Non-pigmented ciliary epithelial cell (primary cell): ENCODE measurements at places on chromosomes 11 and 22.

GRCh38 chr22:41092847-41093411 is 537 bp downstream of the EP300 start:
- DNase-seq, result no peak

- peak; percentile 72 for DNase-seq
Observed at GRCh38 chr22:36644333-36644757, 59.2 kb downstream of the CACNG2 start.

DNA sequence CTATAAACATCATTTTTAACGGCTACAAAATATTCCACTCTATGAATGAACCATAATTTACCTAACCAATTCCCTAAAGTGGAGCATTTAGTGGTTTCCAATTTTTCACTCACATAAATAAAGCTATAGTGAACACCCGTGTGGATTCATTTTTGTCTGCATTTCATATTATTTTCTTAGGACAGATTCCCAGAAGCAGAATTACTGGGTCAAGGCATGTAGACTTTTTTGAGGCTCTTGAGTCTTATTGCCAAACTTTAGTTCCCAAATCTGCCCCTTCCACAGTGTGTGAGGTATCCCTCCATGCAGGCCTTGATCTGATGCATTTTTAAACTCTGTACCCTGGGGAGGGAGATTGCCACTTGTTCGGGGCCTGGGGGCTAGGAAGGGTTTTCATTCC is 198.2 kb downstream of the TENM4 start:
- DNase-seq, result no peak

GRCh38 chr22:18066181-18066859 is 11.5 kb upstream of the PEX26 start:
- no peak for DNase-seq

DNA sequence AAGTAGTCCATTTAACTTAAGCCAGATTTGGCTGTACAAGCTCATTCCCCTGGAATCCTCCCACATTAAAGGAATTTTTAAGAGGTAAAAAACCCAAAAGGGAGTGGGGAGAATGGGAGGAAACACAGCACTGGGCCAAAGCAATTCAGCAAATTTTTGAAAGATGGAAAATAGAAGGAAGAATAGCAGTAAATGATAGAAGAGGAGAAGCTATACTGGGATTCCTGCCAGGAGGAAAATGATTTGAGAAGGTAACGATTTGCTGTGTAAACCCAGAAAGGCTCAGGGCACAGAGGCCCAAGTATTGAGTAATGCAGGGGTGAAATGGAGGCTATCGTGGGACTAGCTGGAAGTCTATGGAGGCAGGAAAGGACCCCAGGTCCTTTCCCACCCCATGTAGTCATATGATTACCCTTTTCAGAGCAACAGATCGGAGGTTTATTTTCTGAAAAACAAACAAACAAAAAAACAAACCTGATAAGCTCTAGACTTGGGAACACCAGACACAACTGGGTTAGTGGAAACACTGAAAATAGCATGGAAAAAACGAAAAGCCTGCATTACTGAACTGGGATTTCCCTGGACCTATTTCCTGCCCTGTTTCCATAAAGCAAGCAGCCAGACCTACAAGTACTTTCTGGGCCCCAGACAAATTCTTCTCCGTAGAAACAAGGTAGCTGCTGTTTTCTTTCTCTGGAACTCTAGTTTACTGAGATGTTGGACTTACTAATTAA is 140.0 kb downstream of the SWAP70 start:
- DNase-seq, result no peak

DNA sequence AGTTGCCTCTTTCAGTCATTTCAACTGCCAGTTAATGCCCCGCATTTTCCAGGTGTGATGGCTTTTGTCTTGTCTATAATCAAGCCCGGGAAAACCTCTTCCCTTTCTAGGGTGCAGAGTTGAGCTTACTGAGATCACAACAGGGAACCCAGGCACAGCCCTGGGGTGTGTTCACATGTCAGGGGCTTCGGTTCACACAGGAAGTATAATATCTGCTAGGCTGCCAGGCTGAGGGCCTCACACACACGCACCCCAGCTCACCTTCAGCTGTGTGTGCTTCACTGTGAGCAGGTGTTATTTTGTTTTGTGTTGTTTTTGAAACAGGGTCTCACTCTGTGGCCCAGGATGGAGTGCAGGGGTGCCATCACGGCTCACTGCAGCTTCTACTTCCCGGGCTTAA is 9.7 kb upstream of the SOX10 start:
- DNase-seq, result no peak

- no peak for DNase-seq
Observed at GRCh38 chr22:44368611-44369292, 56.0 kb upstream of the SHISAL1 start.

DNA sequence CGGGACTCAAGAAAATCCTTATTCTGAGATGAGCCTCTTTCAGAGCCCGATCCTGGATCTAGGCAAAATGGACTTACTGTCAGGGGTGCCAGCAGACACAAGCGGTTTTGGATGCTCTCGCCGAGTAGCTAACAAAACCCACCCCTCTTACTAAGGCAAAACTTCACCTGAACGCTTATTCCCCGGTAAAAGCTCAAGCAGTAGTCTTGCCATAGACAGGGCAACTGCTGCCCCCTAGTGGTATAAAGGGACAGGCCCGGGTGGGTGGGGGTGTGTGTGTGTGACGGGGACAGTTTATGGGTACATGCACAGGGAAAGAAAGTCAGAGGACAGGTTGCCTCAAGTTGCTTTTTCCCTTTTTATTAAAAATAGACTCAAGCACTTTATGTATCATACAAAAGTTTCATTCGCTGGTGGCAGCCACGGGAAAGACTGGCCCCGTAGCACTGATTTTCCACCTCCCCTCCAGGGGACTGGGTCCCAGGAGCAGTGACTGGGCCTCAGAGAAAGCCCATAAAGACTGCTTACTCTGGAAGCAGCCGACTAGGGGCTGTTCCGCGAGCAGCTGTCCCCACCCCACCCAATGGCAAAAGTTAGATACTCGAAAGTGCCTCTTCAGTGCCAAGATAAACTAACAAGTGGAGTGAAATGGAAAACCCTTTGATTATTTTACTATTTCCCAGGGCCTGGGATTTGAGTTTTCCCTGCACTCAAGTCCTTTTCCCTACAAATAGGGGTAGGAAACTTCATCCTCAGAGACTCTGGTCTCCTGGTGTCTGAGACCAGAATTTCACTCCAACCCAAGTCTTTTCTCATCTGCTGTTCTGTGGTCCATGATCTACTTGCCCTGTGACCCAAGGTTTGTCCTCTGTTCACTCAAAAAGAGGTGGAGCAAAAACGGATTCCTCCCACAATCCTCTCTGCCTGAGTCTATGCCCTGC is 4.7 kb downstream of the YPEL4 start:
- no peak for DNase-seq

DNA sequence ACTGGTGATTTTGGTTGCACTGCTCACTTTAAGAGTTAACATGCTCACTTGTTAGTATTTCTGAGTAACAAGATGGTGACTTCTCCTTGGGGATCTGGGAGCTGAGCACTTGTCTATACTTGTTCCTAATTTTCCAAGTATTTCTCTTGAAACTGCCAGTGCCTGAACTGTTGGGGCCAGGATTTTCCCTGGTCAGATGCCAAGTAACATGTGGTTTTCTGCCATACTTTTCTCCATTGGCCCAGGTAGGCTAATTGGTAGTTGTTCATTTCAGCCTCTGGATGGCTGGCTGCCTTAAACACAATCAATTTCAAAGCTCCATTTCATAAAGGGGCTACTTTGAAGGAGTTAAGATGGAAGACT is 35.0 kb downstream of the RNF141 start:
- no peak for DNase-seq

GRCh38 chr11:69654001-69654659 is 13.2 kb downstream of the CCND1 start:
- DNase-seq, result no peak

GRCh38 chr11:17272801-17273200 is 3.7 kb upstream of the NUCB2 start:
- no peak for DNase-seq

DNA sequence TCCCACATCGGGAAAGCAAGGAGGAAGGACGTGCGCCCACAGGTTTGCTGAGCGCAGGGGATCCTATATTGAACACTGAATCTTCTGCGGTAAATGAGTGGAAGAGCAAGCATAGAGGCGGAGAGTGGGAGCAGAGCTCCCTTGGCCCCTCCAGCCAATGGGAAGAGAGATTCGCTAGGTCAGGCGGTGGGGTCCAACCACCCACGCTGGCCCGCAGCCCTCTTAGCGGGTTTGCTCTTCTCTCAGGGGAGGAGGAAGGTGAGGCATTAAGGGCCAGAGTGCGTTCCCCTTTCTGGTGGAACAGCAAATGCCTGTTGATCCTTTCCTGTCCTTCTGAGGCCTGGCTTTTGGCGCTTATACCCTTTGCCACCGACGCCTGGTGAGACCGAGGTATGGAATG is 10.6 kb downstream of the NLRP14 start:
- no peak for DNase-seq

DNA sequence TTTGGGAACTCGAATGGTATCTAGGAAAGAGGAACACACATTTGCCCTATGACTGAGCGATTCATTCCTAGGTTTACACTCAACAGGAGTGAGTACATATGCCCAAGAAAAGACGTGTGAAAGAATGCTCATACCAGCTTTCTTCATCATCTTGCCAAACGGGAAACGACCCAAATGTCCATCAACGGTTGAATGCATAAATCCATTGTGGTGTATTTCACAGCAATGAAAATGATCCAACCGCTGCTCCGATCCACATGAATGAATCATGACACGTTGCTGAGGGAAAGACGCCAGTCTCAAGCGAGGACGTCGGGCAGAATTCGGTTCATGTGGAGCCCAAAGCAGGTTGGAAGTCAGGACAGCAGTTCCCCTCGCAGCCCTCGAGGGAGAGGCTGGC is 71.5 kb downstream of the CYTH4 start:
- DNase-seq, result peak; percentile 59

DNA sequence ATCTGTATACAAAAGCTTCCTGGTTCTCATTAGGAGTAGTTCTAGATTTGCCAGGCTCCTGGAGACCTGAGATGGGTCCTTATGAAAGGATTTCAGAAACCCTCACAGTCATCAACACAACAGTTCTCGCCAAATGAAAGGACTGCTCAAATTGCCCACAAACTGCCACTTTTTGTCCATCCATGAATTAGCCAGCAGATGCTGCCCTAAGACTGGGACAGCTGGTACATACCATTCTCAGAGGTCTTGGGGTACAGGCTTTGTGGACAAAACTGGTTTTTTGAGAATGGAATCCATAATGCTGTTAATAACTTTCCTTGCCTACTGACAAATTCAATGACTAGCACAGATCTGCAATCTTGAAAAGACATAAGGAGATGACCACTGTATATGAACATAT is 23.4 kb upstream of the BDNF start:
- DNase-seq, result no peak

- no peak for DNase-seq
Observed at GRCh38 chr22:20981787-20982562, at the start of gene LZTR1. Gene LZTR1 (plus strand): TSS chr22:20982297. CDS start chr22:20982372, 75 bp downstream.

DNA sequence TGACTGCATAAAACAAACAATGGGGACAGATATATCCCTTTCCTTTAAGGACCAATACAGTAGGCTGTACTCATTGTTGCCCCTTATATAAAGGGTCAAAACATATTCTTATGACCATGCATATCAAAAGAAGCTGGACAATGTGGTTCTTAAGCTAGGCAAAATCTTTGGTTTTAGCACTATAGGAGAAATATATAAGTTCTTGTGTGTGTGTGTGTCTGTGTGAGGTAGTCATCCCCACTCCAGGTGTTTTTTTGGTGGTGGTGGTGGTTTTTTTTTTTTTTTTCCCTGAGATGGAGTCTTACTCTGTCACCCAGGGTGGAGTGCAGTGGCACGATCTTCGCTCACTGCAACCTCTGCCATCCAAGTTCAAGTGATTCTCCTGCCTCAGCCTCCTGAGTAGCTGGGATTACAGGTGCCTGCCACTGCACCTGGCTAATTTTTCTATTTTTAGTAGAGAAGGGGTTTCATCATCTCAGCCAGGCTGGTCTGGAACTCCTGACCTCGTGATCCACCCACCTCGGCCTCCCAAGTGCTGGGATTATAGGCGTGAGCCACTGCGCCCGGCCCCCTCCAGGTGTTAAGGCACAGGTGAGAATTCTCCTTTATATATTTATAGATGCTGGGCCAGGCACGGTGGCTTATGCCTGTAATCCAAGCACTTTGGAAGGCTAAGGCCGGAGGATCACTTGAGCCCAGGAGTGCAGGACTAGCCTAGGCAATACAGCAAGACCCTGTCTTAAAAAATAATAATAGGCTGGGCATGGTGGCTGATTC is 12.0 kb upstream of the ZNF143 start:
- DNase-seq, result no peak

GRCh38 chr11:6488821-6489220 is 7.5 kb downstream of the TIMM10B start:
- no peak for DNase-seq

DNA sequence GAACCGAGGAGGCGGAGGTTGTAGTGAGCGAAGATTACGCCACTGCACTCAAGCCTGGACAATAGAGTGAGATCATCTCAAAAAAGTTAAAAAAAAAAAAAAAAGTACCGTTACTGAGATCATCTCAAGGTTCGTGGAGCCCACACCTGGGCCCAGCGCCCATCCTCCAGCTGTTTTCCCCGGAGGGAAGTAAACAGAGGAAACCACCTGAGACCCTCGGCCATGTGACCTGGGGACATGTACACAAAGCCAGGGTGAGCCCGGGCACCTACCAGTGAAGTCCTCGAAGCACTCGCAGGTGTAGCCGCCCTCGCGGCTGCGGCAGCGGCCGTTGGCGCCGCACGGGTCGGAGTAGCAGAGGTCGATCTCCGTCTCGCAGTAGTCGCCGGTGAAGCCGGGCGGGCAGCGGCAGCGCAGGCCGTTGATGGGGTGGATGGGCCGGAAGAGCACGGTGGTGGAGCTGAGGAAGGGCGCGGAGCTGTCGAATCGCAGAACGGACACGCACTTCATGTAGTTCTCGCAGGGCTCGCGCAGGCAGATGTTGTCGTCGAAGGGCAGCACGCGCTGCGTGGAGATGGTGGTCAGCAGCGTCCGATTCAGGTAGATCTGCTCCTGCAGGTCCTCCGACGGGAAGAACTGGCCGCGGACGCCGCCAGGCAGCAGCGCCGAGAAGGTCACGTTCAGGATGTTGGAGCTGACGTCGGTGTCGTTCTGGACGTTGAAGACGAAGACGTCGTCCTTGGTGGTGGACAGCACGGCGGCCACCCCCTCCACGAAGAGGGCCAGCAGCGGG is 73.8 kb downstream of the CELSR1 start:
- DNase-seq, result no peak

- DNase-seq, result no peak
Observed at GRCh38 chr11:15963266-15963665, 393.1 kb downstream of the SOX6 start.

DNA sequence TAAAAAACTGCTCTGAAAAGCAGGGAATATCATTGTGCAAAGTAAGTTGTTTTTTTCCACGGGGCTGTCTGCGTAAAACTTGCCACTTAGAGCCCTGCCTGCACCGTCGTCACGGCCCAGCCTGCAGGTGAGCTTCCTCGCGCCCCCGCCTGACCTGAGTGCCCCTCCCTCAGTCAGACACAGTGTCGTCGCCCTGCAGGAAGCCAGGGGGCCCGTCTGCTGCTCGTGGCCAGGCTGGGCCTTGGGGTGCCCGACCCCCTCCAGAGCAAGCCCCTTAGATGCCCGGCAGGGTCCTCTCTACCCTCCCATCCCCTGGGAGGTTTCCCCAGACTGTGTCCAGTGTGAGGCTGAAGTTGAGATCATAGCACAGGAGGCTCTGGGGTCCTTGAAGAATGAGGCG is 31.6 kb downstream of the SBF1 start:
- DNase-seq, result no peak

GRCh38 chr11:70536051-70536877 is 137.9 kb downstream of the CTTN start:
- DNase-seq, result no peak
